ENCODE measurements at places on chromosomes 1 and 21. TPM values are rescaled to one million over a fixed set of nuclear protein-coding genes. Genes with fewer than 3 reads are reported as not detected.

The LRRC53 gene
- total RNA-seq: not detected

DNA sequence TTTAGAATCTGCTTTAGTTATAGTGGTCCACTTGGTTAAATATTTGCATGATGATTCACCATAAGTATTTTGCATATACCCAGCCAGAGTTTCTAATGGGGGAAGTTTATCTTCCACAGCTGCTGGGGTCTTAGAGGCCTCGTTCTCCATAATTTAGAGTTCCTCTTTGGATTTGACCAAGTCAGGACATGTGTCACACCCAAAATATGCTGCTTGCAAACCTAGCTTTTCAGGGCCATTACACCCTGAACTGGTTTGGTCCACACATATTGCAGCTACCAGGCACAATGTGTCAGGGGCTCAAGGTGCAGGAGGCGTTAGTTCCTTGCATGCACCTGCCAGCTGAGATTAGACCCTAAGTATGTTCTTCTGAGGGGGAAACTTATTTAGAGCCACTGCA, 17.1 kb upstream of the FMO4 start:
- H3K4me3 ChIP-seq: no peak overlapping the region
- H3K27me3 ChIP-seq: no peaks in the 10 kb centered on the region
- H3K27ac ChIP-seq: no peak overlapping the region
- H3K36me3 ChIP-seq: no peaks in the 10 kb centered on the region
- no peaks in the 10 kb centered on the region for H3K4me1 ChIP-seq

DNA sequence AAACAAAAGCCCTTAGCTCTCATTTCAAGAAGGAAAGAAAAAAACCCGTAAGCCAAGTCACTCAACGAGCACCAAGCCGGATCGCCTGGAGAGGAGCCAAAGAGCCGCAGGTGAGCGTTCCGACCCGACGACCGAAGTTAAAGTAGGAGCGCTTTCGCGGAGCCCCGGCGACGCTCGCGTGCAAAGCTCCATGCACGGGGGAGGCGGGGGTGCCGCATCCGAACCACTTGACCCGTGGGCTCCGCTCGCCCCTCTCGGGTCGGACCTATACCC, 382 bp downstream of the GPBP1L1 start:
- H3K4me3 ChIP-seq: peak overlapping the region; percentile 84
- DNase-seq: peak; percentile 53
- H3K27me3 ChIP-seq: no peaks in the 10 kb centered on the region
- peaks cover 36% of the 10 kb centered on the region for H3K4me1 ChIP-seq

- H3K27me3 ChIP-seq: no peaks in the 10 kb centered on the region
- no peak for DNase-seq
- no peak overlapping the region for H3K27ac ChIP-seq
- H3K36me3 ChIP-seq: no peaks in the 10 kb centered on the region
- no peak overlapping the region for H3K4me3 ChIP-seq
Observed at GRCh38 chr1:14220324-14220723, 378.2 kb upstream of the KAZN start.

- H3K27ac ChIP-seq: no peak overlapping the region
- peaks cover 4% of the 10 kb centered on the region for H3K4me1 ChIP-seq
- DNase-seq: no peak
- no peaks in the 10 kb centered on the region for H3K36me3 ChIP-seq
- H3K4me3 ChIP-seq: no peak overlapping the region
Observed at GRCh38 chr1:21594935-21595897, 73.9 kb downstream of the RAP1GAP start.

DNA sequence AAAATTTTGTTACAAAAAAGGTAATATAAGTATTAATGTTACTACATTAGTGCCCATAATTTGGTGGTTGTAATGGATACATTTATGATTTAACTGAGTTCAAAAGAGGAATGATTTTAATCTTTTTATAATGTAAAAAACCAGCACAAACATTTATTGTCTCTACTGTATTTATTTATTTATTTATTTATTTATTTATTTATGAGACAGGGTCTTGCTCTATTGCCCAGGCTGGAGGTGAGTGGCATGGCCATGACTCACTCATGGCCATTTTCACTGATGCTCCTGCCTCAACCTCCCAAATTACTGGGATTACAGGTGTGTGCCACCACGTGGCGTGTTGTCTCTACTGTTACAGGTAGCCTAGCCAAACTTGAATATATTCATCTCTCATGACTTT, 21.9 kb downstream of the SPEN start:
- H3K27me3 ChIP-seq: no peaks in the 10 kb centered on the region
- no peak overlapping the region for H3K4me3 ChIP-seq

DNA sequence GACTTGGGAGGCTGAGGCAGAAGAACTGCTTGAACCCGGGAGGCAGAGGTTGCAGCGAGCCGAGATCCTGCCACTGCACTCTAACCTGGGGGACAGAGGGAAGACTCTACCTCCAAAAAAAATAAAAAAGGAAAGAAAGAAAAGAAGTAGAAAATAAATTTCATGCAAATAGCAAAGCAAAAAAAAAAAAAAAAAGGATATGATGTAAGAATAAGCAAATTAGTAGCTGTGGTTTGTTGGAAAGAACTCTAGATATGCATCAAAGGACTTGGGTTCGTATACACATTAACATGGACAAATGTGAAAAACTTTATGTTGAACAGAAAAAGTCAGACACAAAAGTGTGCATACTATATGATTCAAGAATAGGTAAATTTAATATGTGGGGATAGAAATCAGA, 11.9 kb downstream of the WASF2 start:
- no peak for DNase-seq
- no peak overlapping the region for H3K4me3 ChIP-seq
- peaks cover 37% of the 10 kb centered on the region for H3K36me3 ChIP-seq
- peaks cover 56% of the 10 kb centered on the region for H3K4me1 ChIP-seq
- no peaks in the 10 kb centered on the region for H3K27me3 ChIP-seq
- no peak overlapping the region for H3K27ac ChIP-seq

DNA sequence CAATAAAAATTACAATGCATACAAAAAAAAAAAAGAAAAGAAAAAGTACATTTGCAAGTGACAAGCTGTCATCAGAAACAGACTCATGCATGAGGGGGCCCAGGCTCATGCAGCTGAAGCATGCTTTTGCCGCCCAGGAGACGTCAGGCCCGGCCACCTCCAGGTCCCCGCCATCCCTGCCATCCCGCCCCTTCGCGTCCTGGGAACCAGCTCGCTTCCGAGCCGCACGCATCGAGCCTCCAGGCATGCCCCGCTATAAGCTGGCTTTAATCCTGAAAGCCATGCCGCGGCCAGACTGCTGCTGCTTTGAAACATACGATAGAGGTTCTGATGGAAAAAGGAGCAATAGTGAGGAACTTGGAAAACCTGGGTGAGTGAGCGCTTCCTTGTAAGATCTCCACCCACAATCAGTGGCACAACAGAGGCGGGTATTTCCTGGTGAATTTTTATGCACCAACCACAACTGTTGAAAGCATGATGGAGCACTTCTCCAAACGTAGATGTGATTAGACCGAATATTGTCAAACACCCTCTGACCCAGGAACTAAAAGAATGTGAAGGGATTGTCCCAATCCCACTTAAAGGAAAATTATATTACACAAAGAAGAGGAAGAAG, 113.7 kb downstream of the FAF1 start:
- H3K4me1 ChIP-seq: no peaks in the 10 kb centered on the region
- no peak for DNase-seq
- H3K36me3 ChIP-seq: no peaks in the 10 kb centered on the region
- no peak overlapping the region for H3K27ac ChIP-seq
- H3K4me3 ChIP-seq: no peak overlapping the region
- H3K27me3 ChIP-seq: no peaks in the 10 kb centered on the region

DNA sequence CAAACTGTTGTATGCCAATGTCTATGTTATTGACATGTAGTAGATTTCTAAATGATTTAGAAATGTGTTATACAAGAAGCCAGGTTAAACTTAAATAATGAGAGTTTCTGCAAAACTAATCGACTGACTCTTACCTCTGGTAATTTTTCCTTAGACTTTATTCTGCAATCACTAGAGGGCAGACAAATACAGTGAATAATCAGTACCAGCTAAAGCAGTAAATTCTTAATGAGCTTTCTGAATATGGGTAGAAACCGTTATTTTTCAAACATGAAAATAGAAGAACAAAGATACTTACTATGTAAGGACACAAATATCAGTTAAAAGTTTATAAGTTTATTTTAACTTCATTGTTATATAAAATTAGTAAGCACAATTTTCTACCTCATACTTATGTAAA, 97.9 kb upstream of the RGS1 start:
- H3K36me3 ChIP-seq: no peaks in the 10 kb centered on the region
- H3K27ac ChIP-seq: no peak overlapping the region
- H3K4me1 ChIP-seq: no peaks in the 10 kb centered on the region
- no peak overlapping the region for H3K4me3 ChIP-seq
- no peak for DNase-seq
- H3K27me3 ChIP-seq: peaks cover 12% of the 10 kb centered on the region

DNA sequence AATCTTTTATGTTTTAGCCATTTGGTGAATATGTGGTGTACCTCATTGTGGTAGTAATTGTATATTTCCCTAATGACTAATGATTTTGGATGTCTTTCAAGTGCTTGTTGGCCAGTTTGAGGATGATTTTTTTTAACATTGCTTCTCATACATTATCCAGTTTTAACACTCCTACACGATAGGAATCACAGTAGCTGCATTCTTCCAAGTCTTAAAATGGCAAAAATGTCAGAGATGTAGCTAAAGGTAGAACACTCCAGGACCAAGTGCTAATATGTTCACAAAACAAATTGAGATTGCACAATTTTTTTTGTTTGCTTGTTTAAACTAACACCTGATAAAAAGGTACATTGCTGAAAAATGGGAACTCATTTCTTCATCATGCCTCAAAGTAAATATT, 11.7 kb downstream of the USP25 start:
- peaks cover 76% of the 10 kb centered on the region for H3K4me1 ChIP-seq
- no peaks in the 10 kb centered on the region for H3K27me3 ChIP-seq
- peaks cover 9% of the 10 kb centered on the region for H3K36me3 ChIP-seq
- no peak overlapping the region for H3K4me3 ChIP-seq
- H3K27ac ChIP-seq: no peak overlapping the region

DNA sequence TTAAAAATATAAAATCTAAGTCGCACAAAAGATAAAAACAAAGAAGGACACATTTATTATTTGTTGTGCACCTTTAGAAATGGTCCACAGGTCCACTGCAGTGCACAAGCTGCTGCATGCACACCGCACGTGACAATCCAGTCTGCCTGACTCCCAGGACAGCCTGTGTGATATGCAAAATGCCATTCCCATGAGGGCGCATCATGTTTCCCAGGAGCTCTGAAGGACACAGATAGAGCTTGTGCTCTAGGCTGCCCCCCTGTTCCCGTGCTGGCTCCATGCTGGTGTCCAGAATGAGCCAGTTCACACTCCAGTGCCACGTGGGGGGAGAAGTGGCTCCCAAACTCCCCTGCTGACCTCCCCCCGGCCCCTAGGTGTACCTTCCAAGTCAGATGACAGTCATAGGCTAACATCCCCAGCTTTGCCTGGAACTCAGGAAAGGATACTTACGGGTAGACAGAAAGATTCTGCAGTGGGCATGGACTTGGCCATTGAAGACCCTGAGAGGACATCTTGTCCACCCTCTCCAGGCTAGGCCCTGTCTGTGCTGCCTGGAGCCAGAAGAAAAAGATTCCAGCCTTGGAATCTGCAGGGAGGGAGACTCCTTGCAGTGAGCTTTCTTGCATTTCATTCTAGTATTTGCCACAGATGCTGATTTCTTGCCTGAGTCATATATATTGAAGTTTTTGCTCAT, 26.3 kb downstream of the RAB7B start:
- no peaks in the 10 kb centered on the region for H3K27me3 ChIP-seq
- peaks cover 7% of the 10 kb centered on the region for H3K4me1 ChIP-seq

DNA sequence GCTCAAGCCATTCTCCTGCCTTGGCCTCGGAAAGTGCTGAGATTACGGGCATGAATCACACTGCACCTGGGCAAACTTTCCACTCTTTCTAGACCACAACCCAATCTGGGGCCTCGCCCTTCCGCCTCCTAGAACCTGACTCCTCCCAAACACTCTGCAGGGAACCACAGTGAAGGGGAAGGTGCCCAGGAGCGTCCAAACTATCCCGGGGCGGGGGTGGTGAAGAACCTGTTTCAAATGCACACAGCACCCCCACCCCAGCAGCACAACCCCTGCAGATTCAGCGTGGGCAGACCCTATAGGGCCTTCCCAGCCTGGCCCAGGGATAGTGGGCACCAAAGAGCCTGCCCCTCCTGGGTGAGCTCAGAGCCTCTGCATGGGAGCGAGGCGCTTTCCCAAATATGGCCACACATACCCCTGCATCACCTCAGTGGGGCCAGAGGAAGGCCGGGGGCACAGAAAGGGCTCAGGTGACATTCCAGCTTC, 86.9 kb downstream of the STUM start:
- H3K27ac ChIP-seq: peak overlapping the region; percentile 75
- peaks cover 18% of the 10 kb centered on the region for H3K4me1 ChIP-seq
- no peak overlapping the region for H3K4me3 ChIP-seq
- no peaks in the 10 kb centered on the region for H3K27me3 ChIP-seq
- peaks cover 6% of the 10 kb centered on the region for H3K36me3 ChIP-seq
- no peak for DNase-seq

DNA sequence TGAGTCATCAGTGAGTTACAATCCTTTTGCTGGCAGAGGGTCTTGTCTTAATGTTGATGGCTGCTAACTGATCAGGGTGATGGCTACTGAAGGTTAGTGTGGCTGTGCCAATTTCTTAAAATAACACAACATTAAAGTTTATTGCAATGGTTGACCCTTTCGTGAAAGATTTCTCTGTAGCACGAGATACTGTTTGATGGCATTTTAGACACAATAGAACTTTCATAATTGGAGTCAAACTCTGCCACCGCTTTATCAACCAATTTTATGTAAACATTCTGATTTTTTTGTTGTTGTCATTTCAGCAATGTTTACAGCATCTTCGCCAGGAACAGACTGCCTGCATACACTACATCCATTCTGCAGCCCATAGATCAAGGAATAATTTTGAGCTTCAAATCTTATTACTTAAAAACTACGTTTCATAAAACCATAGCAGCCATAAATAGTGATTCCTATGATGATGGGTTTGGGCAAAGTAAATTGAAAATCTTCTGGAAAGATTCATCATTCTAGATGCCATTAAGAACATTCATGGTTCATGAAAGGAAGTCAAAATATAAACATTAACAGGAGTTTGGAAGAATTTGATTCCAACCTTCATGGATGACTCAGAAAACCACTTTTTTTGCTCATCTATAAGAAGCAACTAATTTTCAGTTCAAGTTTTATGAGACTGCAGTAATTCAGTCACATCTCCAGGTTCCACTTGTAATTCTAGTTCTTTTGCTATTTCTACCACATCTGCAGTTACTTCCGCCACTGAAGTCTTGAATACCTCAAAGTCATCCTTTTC, 85.9 kb downstream of the TYW3 start:
- no peak for DNase-seq
- H3K4me3 ChIP-seq: no peak overlapping the region
- H3K36me3 ChIP-seq: no peaks in the 10 kb centered on the region
- no peaks in the 10 kb centered on the region for H3K27me3 ChIP-seq

DNA sequence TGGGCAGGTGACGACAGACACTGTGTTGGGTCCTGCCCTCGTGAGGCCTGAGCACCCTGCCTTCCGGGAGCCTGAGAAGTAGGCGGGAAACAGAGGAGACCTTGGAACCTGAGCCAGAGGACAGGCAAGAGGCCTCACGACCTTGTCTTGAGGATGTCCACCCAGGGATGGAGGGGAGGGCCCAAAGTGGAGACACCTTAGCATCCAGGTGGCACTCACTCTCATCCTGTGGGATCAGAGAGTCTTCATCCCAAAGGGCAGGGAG, 347.2 kb downstream of the NPHP4 start:
- H3K36me3 ChIP-seq: no peaks in the 10 kb centered on the region
- no peak overlapping the region for H3K4me3 ChIP-seq
- H3K27ac ChIP-seq: no peak overlapping the region
- no peaks in the 10 kb centered on the region for H3K27me3 ChIP-seq
